NCI-H2081 (cell line): ENCODE measurements at places on chromosomes 2 and 18.

DNA sequence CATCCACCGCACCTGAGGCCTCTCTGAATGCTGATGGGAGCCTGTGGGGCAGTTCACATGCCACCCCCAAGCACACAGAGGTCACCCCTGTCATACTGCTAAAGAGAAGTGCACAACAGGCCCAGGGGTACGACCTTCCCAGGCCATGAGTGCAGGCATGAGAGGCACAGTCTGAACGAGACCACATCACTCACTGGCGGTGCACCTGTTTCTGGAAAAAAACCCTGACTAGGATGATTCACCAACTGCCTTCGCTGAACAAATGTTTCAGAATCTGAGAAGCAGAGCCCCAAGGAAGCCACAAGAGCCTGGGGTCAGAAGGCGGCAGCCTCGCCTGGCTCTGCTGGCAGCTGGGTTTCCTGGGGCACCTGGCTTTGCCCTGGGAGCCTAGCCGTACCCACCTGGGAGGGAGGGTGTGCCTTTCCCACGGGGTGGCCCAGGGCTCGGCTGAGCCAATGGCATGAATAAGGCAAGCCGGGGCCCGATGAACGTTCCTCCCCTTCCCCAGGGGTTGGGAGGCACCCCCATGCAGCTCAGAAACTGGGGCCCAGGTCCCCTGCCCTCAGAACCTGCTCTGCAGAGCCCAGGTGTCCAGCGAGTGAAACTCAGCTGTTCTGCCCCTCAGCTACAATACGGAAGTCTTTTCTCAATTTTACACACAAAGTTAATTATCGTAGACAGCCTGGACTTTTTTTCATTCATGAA is 73.8 kb downstream of the HDAC4 start:
- DNase-seq = no peak

DNA sequence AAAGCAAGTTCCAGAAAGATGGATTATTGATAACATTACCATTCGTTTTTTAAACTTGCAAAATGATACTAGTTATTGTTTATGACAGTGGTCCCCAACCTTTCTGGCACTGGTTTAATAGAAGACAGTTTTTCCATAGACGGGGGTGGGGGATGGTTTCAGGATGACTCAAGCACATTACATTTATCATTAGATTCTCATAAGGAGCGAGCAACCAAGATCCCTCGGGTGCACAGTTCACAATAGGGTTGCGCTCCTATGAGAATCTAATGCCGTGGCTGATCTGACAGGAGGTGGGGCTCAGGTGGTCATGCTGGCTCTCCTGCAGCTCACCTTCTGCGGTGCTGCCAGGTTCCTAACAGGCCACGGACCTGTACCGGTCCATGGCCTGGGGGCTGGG is 86.2 kb downstream of the BCL2 start:
- DNase-seq = no peak

- peak; percentile 6 for DNase-seq
Observed at GRCh38 chr18:62450546-62451410, 72.0 kb upstream of the ZCCHC2 start.

DNA sequence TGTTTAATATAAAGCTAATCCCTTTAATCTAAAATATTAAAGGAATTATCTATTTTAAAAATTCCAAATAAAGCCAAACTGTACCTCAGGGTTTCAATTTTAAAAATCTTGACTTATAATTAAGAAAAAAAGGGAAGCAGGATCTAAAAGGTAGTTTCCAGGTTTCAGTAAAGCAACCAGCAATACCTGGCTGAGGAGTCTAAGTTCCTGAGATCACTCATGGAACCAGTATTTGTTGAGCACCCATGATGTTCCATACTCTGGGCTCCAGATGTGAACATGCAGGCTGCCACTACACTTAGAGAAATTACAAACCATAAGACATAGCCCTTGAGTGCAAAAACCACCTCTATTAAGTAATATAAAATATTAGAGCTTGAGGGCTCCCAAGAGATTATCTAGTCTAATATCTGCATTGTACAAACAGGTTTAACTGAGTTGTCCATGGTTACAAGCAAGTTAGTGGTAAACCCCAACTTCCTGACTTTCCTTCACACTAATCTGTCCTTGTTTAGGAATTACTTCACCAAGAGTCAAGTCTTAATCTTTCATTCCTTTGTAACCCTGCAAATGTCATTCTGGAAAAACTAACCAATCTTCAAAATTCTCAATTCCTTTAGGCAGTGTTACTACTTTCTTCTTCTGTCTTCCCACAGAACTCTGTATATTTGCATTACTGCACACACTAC is 49.2 kb downstream of the CLASP1 start:
- no peak for DNase-seq

GRCh38 chr2:133936601-133937000 is 317.3 kb upstream of the MGAT5 start:
- DNase-seq = no peak

GRCh38 chr2:120846406-120847095 is 110.9 kb downstream of the GLI2 start:
- no peak for DNase-seq
